Choroid plexus epithelial cell (primary cell): ENCODE measurements at places on chromosomes 1 and 21.

- no peak for DNase-seq
Measured at GRCh38 chr1:227994632-227995300, 12.0 kb upstream of the WNT3A start.

DNA sequence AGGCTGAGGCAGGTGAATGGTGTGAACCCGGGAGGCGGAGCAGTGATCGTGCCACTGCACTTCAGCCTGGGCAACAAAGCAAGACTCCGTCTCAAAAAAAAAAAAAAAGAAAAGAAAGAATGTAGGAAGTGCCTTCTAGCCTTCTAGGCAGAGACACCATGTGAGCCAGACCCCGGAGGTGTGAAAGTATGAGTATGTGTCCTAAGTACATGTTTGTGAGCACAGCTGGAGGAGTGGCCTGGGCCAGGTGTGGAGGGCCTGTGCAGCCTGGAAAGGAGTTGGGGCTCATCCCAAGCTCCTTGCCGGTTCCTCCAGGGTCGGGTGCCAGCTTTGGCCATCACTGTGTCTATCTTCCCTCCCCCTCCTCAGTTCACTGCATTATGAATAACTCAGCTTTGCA, 13.0 kb downstream of the SOX13 start:
- no peak for DNase-seq

DNA sequence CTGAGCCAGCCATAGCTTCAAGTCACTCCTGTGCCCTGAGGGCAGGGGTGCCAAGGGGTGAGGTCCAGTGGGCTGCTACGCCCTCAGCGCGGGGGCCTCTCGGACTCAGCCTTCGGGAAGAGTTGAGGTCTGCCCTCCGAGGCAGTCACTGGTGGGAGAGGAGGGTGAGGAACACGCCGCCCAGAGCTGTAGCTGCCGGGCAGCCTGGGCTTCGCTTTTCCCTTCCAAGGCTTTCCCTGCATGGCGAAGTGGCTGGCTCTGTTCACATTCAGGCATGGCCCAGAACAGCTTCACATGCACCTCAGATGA, 43.0 kb upstream of the C1orf174 start:
- no peak for DNase-seq

DNA sequence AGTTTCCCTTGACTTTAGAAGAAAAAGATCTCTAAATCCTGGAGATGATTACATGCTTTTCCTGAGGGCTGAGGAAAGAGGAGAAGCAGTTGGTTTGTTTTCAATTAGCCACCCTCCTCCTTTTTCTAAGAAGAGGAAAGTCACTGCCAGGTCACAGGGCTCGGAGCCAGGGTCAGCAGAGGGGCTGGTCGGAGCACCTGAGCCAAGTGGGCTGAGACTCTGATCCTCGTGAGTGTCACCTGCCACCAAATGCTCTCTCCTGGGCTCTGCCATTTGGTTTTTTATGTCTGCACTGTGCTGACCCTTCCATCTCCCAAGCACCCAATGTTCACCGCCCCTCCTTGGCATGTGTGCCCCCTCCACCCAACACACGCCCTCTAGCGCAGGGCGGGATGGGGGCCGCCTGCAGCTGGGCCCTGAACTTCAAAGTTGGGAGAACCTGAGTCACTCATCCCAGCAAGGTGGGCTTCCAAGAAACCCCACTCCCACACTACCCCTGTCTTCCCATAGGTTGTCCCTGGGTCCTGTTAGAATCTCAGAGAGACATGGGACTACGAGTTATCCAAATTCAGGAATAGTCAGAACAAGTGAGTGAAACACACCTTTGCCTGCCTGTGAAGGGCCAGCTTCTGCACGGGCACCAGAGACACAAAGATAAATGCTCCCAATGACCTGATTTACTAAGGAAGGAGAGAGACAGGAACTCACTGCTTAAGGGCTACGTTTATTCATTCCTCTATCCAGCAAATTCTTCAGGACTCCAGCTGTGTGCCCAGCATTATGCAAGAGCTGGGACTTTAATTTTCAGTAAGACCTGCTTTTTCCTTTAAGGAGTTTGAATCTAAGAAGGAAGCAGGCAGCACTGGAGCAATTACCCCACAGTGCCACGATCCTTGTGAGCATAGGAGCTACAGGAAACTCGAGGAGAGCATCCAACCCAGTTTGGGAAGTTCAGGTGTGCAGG, 127.5 kb downstream of the RHOU start:
- DNase-seq = peak; percentile 49

DNA sequence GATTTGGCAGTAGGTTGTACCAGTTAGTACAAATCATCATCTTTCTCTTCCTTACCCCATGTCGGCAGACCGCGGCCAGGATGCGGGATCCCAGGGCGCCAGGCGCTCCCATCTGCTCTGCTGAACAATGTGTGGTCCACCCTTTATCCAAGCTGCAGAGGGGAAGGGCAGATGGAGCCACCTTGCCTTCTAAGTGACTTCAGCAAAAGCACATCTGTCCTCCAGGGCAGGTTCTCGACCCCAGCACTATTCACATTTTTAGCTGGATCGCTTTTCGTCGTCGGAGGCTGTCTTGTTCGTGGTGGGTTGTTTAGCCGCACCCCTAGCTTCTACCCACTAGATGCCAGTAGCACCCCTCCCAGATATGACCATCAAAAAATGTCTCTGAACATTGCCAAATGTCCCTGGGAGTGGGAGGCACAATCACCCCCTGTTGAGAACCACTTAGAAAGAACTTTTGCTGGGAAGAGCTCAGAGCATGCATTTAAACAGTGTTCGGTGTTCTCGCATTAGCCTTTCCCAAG, 58.1 kb upstream of the SIM2 start:
- DNase-seq = peak; percentile 18

- DNase-seq = peak; percentile 40
Measured at GRCh38 chr1:56897150-56898004, 42.8 kb downstream of the C8A start.

DNA sequence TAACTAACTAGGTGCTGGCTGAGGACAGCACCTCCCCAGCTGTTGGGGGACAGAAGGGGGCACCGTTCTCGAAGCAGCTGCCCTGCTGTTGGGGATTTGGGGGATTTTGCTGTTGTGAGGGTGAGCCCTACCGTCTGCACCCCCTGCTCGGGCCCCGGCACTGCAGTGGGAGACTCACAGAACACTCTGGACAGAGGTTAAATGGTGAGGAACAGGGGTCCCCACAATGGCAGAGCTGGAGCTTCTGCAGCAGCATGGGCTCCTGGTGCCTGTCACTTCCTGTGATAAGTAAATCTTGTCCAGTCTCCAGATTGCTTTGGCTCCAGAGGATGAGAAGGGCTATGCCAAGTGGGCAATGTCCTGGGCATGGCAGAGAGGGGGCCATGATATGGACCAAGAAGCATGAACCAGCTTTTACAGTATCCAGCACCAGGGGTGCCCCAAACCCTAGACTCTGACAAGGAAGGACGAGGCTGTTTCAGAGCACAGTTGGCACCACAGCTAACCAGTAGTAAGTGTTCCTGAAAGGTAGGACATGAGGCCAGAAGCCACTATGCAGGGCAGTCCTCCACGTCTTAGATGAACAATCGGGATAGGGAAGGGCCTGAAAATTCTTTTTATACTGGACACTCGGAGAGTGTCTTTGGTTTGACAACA, 365.1 kb upstream of the VAMP3 start:
- no peak for DNase-seq

- no peak for DNase-seq
Measured at GRCh38 chr1:34371829-34372532, 195.3 kb downstream of the C1orf94 start.

DNA sequence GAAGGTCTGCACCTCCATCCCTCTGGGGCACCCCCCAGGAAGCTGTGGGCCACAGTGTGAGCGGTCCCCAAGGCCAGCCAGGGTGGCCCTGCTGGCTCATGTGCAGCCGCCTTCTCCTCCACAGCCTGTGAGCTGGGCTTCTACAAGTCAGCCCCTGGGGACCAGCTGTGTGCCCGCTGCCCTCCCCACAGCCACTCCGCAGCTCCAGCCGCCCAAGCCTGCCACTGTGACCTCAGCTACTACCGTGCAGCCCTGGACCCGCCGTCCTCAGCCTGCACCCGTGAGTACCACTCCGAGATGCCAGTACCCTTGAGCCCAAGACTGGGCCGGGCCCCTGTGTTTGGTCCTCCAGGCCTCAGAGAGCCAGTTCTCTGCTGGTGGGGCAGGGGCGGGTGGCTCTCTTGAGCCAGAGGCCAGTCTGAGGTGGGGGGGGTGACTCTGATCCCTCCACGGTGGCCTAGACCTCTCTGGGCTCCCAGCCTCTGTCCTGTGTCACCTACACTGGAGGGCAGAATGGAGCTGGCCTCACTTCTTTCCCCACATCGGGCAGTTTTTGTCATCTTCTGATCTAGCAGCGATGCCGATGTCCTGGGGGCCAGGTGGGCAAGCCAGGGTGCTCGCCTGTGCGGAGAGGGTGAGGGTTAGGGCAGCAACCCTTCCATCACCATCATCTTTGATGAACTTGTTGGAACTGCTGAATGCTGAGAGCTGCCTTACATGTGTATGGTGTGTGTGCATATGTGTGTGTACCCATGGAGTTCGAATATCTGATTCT, 23.3 kb downstream of the EPHA8 start:
- DNase-seq = no peak

DNA sequence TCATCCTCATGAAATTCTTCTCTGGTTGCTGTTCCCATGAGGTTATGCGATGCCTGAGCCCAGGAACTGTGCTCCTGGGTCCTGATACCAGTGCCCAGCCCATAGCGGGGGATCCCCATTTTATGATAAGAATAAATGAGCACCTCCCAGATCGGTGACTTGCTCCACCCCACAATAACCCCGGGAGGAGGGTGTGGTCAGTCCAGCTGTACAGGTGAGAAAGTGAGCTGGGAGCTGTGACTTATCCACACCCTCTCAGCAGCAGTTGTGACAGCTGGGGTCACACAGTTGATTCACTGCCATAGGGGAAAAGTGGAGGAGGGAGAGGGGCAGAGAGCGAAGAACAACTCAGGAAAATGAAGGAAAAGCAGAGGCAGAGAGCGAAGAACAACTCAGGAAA, 33.4 kb downstream of the OR2G3 start:
- DNase-seq = no peak

- peak; percentile 97 for DNase-seq
Measured at GRCh38 chr21:21612466-21612865, 614.3 kb downstream of the NCAM2 start.

GRCh38 chr1:229412056-229412455, 21.8 kb downstream of the ACTA1 start:
- DNase-seq = no peak

GRCh38 chr1:23369335-23370013, at the start of gene ZNF436:
TSS of gene ZNF436 (minus strand) at chr1:23369836. CDS start at chr1:23368005, 1,831 bp downstream.
- DNase-seq = peak; percentile 96

DNA sequence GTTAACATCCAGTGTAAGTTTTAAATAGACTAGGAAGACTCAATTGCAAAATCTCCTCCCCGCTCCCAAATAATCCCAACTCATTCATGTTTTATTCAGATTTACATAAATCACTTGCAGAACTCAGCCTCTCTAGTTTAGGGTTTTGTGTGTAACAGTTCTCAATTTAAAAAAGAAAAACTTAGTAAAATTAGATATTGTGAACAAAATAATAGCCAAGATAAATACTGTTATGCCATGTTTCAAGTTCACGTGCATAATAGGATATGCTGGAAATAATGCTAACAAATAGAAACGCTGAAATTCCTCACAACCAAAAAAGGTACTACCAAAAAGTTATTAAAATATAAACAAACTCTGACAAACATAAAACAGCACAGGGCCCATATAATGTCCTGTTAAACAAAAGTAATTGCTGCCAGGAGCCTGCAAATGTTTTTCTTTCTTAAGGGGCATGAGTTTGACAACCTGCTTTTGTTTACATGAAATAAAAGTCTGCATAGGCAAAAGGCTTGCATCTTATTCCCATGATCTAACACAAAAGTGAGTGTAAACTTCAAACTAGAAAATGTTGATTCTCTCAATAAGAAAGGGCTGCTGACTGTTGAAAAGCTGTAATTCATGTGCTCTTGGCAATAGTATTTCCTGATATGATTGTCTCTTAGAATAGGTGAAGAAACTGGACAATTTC, 2.9 kb downstream of the SERTAD4 start:
- DNase-seq = no peak

DNA sequence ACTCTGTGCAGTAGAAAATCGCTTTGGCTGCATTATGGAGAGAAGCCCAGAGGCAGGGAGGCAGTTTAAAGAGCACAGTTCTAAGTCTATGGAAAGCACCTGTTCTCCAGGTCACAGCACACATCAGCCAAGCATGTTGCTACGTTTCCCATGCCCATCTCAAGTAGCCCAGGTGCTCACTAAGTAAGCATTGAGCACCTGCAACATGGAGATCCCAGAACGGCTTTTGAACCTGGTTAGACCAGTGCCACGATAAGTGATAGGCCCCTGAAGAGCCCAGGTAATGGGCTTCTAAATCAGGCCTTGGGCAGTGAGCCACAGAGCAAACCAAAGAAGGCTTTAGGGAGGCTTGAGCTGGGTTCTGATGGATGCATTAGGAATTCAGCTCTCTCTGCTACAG, 186.2 kb downstream of the C1orf94 start:
- no peak for DNase-seq

GRCh38 chr1:157356601-157357000, 195.7 kb downstream of the FCRL5 start:
- no peak for DNase-seq

DNA sequence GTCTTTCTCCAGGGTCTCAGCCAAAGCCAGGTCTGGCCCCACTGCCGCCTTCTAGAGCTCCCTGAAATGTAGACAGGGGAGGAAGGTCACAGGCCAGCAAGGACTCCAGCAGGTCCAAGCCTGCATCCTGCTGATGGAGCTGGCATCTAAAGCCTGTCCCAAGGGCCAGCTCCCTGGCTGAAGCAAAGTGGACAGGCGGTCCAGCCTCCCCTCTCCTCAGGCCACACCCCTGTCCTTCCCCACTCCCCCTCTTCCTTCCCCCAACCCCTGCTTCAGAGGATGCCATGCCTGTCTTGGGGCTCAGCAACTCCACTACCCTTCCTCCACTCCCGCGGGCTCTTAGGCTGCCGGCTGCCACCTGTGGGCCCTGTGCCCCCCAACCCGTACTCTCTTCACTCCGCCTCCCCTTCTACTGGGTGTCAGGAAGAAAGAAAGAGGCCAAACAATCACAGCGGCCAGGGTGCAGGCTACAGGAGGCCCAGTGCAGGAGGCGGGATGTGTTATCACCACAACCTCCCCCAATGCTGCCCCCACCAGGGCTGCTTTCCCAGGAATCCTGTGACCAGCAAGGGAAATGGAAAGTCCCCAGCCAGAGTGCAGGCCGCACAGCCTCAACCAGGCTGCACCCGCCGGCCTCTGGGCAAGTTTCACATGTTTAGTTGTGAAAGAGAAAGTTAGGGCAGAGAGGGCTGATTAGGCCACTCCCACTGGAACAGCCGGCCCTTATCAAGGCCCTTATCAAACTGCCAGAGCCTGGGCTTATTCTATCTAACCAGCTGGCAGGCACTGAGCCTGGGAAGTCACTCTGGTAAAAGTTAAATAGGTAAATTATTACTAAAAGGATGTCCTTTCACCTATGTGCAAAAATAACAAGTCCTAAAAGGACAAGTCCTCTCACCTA, 34.1 kb downstream of the ACOT7 start:
- DNase-seq = peak; percentile 77
